ENCODE measurements at places on chromosomes 1 and 21. TPM values are rescaled to one million over a fixed set of nuclear protein-coding genes. Genes with fewer than 3 reads are reported as not detected.

DNA sequence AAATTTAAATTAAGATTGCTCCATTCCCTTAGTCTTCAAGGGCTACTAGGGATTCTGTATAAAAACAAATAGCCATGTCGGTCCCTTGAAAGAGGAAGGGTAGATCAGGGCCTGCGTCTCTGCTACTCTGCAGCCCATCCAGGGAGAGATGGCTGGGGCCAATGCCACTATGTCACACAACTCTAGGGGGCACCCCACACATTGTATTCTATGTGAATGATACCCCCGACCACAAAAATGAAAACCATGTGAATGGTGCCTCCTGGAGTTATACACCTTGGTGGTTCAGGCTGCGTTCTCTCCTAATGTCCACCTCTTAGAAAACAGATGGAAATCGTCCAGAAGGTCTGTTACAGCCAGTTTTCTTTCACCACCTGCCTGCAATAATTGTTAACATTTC is 18.0 kb downstream of the PIK3C2B start:
- peaks cover 61% of the 10 kb centered on the region for H3K4me1 ChIP-seq
- H3K4me3 ChIP-seq = no peak overlapping the region
- H3K36me3 ChIP-seq = no peaks in the 10 kb centered on the region
- H3K27ac ChIP-seq = no peak overlapping the region
- no peak for DNase-seq
- no peaks in the 10 kb centered on the region for H3K27me3 ChIP-seq

DNA sequence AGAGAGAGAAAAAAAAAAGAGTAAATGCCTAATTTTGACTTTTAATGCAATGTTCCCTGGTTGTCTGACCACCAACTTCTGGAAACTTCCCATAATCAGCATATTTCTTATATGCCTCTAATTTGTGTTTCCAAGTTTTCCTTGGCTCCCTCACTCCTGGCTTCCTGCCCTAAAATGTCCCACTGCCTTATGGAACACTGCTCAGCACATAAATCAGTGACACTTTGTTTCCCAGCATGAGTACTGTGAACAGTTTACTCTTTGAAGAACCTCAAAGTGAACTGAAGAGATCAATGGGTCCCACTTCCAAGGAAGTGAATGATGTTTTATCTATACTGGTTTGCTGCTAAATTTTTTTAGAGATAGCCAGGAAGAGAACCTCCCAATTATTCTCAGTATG is 271.3 kb upstream of the PRMT6 start:
- DNase-seq = no peak
- no peaks in the 10 kb centered on the region for H3K36me3 ChIP-seq
- H3K27me3 ChIP-seq = no peaks in the 10 kb centered on the region

DNA sequence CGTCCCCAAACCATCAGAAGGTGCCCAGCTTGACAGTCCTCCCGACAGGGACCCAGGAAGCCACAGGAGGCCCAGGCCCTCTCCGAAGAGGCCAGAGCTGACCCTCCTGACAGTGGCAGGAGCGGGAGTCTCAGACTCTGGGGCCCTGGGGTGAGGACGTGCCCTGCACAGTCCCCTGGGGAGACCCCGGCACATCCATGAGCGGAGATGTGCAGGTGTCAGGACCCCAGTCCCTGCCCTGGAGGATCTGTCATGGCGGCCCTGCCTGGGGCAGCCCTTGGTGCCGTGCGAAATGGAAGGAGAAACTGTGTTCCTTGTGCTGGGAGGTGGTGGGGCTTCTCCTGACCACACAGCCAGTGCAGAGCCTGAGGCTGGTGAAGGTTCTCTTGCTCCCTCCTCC is 55.8 kb downstream of the OBSCN start:
- no peak for DNase-seq
- no peak overlapping the region for H3K27ac ChIP-seq
- H3K4me1 ChIP-seq = no peaks in the 10 kb centered on the region
- no peak overlapping the region for H3K4me3 ChIP-seq

GRCh38 chr1:182415789-182416188 is 15.3 kb upstream of the TEDDM1 start:
- no peaks in the 10 kb centered on the region for H3K36me3 ChIP-seq
- H3K27me3 ChIP-seq = no peaks in the 10 kb centered on the region
- H3K4me3 ChIP-seq = no peak overlapping the region
- no peak overlapping the region for H3K27ac ChIP-seq
- DNase-seq = no peak

- H3K27me3 ChIP-seq = no peaks in the 10 kb centered on the region
- H3K36me3 ChIP-seq = no peaks in the 10 kb centered on the region
- no peak for DNase-seq
- H3K4me3 ChIP-seq = no peak overlapping the region
These were observed 1272.7 kb downstream of the KCNT2 start for GRCh38 chr1:195335541-195335940.

PBX1 gene
- total RNA-seq = 102 TPM

GRCh38 chr1:90434460-90434859 is 282.6 kb downstream of the BARHL2 start:
- DNase-seq = peak; percentile 18
- no peak overlapping the region for H3K4me3 ChIP-seq
- H3K4me1 ChIP-seq = no peaks in the 10 kb centered on the region
- no peak overlapping the region for H3K27ac ChIP-seq

DNA sequence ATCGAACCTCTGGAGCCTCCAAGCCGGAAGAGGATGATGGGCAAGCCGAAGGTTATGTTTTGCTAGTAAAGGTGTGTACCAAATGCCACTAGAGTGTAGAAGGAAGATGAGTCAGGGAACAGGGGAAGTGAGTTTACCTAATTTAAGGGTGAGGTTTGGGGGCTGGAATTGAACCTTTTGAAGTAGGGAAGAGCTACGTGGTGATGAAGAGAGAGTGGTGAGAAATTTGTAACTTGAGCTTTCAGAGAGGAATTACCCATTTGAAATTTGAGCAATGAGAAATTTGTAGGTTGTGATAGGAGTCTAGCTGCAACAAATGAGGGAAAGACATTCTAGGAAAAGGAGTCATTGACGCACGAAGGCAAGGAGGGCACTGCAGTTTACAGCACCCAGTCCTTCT is 70.0 kb upstream of the TENT5C start:
- H3K27ac ChIP-seq = no peak overlapping the region
- H3K36me3 ChIP-seq = no peaks in the 10 kb centered on the region
- H3K27me3 ChIP-seq = no peaks in the 10 kb centered on the region
- no peak for DNase-seq

DNA sequence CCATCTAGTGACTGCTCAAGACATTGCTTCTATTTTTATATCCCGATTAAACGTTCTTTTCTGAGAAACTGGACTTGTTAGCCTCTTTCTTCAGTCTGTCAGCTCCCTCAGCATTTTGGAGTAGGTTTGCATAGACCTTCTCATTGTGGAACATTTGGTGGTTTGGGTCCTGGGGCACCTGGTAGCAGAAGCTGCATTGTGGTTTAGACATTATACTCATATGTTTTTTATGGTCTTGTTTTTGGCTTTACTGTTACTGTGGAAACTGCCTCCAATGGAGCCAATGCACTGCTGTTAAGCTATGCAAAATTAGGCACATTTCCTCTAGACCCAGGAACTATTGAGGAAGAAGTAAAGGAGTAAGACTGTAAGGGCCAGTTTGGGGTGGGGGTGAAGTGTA is 36.7 kb upstream of the LRRC8B start:
- no peaks in the 10 kb centered on the region for H3K4me1 ChIP-seq
- no peak for DNase-seq
- H3K27ac ChIP-seq = no peak overlapping the region
- peaks cover 4% of the 10 kb centered on the region for H3K27me3 ChIP-seq

CLCC1 gene
- 25.1 TPM for total RNA-seq

GRCh38 chr1:116287341-116288200 is 85.5 kb upstream of the ATP1A1 start:
- H3K27me3 ChIP-seq = no peaks in the 10 kb centered on the region
- no peaks in the 10 kb centered on the region for H3K36me3 ChIP-seq
- H3K4me3 ChIP-seq = no peak overlapping the region
- H3K4me1 ChIP-seq = no peaks in the 10 kb centered on the region

- H3K27ac ChIP-seq = no peak overlapping the region
- no peaks in the 10 kb centered on the region for H3K36me3 ChIP-seq
- no peak overlapping the region for H3K4me3 ChIP-seq
- no peaks in the 10 kb centered on the region for H3K27me3 ChIP-seq
These were observed 25.3 kb downstream of the F13B start for GRCh38 chr1:197041486-197042353.

GRCh38 chr1:7633506-7634245 is 137.4 kb upstream of the VAMP3 start:
- peaks cover 8% of the 10 kb centered on the region for H3K4me1 ChIP-seq
- DNase-seq = no peak
- no peaks in the 10 kb centered on the region for H3K36me3 ChIP-seq

GRCh38 chr1:115229016-115229415 is 109.0 kb downstream of the NGF start:
- no peaks in the 10 kb centered on the region for H3K4me1 ChIP-seq
- no peaks in the 10 kb centered on the region for H3K36me3 ChIP-seq
- DNase-seq = no peak
- no peaks in the 10 kb centered on the region for H3K27me3 ChIP-seq
- no peak overlapping the region for H3K4me3 ChIP-seq

DNA sequence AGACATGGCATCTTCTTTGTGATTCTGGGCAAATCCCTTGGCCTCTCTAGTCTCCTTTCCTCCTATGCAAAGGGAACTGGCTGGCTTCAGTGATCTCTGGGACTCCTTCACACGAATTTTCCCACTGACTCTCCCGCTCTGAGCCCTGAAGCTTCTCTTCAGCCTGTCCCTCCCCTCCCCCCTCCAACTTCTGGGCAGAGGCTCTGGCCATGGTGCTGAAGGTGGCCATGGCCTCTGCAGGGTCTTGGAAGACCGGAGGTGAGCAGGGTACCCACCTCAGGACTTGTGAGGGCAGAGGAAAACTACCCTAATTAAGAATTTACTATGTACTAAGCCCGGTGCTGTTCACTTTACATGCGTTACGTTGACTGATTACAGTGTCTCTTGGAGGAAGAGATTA is 29.4 kb upstream of the POU3F1 start:
- H3K27me3 ChIP-seq = no peaks in the 10 kb centered on the region
- no peak overlapping the region for H3K4me3 ChIP-seq
- H3K4me1 ChIP-seq = peaks cover 50% of the 10 kb centered on the region
- no peaks in the 10 kb centered on the region for H3K36me3 ChIP-seq

GRCh38 chr21:16533692-16534407 is 804.1 kb downstream of the USP25 start:
- H3K4me1 ChIP-seq = peaks cover 6% of the 10 kb centered on the region
- H3K27me3 ChIP-seq = no peaks in the 10 kb centered on the region
- H3K27ac ChIP-seq = peak overlapping the region; percentile 69
- peaks cover 6% of the 10 kb centered on the region for H3K36me3 ChIP-seq
- DNase-seq = no peak

CELA3B gene
- total RNA-seq = 6.7 TPM

CCDC181 gene
- 1.5 TPM for total RNA-seq

RGS18 gene
- not detected for total RNA-seq

- no peak overlapping the region for H3K4me3 ChIP-seq
- no peaks in the 10 kb centered on the region for H3K36me3 ChIP-seq
- H3K27me3 ChIP-seq = no peaks in the 10 kb centered on the region
- no peak overlapping the region for H3K27ac ChIP-seq
- peaks cover 20% of the 10 kb centered on the region for H3K4me1 ChIP-seq
These were observed 10.0 kb downstream of the RAB4A start for GRCh38 chr1:229280921-229281320.

- H3K27ac ChIP-seq = no peak overlapping the region
- DNase-seq = no peak
- H3K36me3 ChIP-seq = peaks cover 16% of the 10 kb centered on the region
- H3K4me3 ChIP-seq = no peak overlapping the region
- H3K27me3 ChIP-seq = no peaks in the 10 kb centered on the region
These were observed 211.1 kb downstream of the ROR1 start for GRCh38 chr1:63984930-63985290.

AGO1 gene
- 80.6 TPM for total RNA-seq

OR14K1 gene
- not detected for total RNA-seq

SOX13 gene
- total RNA-seq = 139 TPM

DNA sequence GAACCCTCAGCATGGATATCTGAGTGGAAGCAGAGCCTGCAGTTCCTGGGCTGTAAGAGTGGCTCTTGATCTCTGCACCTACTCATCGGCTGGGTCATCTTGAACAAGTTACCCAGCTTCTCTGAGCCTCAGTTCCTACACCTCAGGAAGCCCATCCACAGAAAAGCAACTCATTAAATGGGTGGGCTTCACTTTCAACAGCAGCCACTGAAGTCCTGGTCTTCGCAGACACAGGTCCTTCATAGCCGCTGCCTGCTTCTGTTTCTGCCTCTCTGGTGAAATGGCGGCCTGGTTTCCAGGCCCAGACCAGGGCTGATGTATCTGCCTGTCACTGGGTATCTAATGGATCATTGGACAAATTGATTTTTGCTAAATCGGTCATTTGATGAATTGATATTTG is 571.4 kb downstream of the PTPRU start:
- no peaks in the 10 kb centered on the region for H3K27me3 ChIP-seq
- H3K36me3 ChIP-seq = no peaks in the 10 kb centered on the region
- no peak for DNase-seq
- no peak overlapping the region for H3K27ac ChIP-seq
- H3K4me1 ChIP-seq = peaks cover 3% of the 10 kb centered on the region

GRCh38 chr1:200934676-200935245 is 40.1 kb downstream of the INAVA start:
- H3K27me3 ChIP-seq = no peaks in the 10 kb centered on the region
- no peak for DNase-seq
- H3K27ac ChIP-seq = no peak overlapping the region
- H3K36me3 ChIP-seq = no peaks in the 10 kb centered on the region
